Activated T-helper 1 cell treated with anti-CD3 and anti-CD28 coated beads, Interleukin-12 subunit alpha, Interleukin-12 subunit beta, Interleukin-2, Interleukin-4 antibody, amounts not matched to agents 30 ng/mL and 10 ng/mL and 1 ng/mL, durations not matched to agents 14 hours and 24 hours and 36 hours (primary cell): ENCODE measurements at places on chromosomes 1 and 21. TPM values are rescaled to one million over a fixed set of nuclear protein-coding genes. Genes with fewer than 3 reads are reported as not detected.

MFAP2 gene
- total RNA-seq, result not detected in 2 replicates

IL20 gene
- total RNA-seq, result not detected in 2 replicates

ADAM30 gene
- not detected in 2 replicates for total RNA-seq

RALGPS2 gene
- total RNA-seq, result 1.6 and 2.8 TPM in 2 replicates

LCE3E gene
- not detected in 2 replicates for total RNA-seq

FNDC5 gene
- not detected in 2 replicates for total RNA-seq

FCER1A gene
- total RNA-seq, result not detected in 2 replicates

OR2M3 gene
- total RNA-seq, result not detected in 2 replicates

C4BPA gene
- total RNA-seq, result not detected in 2 replicates

WNT2B gene
- 0.05 and 0.10 TPM in 2 replicates for total RNA-seq

FMN2 gene
- total RNA-seq, result not detected in 2 replicates

C1orf94 gene
- total RNA-seq, result not detected in 2 replicates

TENT5C gene
- total RNA-seq, result 4.9 and 5.2 TPM in 2 replicates

PLOD1 gene
- total RNA-seq, result 32.3 and 37.8 TPM in 2 replicates

GBP5 gene
- total RNA-seq, result 145 and 154 TPM in 2 replicates

NTNG1 gene
- total RNA-seq, result not detected in 2 replicates

C4BPB gene
- 2.3 TPM in 2 replicates for total RNA-seq

CCDC185 gene
- not detected in 2 replicates for total RNA-seq

ARHGEF19 gene
- total RNA-seq, result 7.9 and 11.2 TPM in 2 replicates

ZNF695 gene
- 0.27 and 0.57 TPM in 2 replicates for total RNA-seq

S100A12 gene
- not detected in 2 replicates for total RNA-seq

PGLYRP4 gene
- total RNA-seq, result not detected in 2 replicates

COL9A2 gene
- total RNA-seq, result 20.4 and 22.3 TPM in 2 replicates

ARTN gene
- total RNA-seq, result 0.24 and 0.88 TPM in 2 replicates

SLFNL1 gene
- 0.18 TPM in 1 of 2 replicates, not detected in the other for total RNA-seq

HMCN1 gene
- under 0.01 TPM in 1 of 2 replicates, not detected in the other for total RNA-seq
